ENCODE measurements at places on chromosomes 13 and 19.
A peak's percentile ranks its signal among the peaks of the same experiment; 100 is the strongest.

DNA sequence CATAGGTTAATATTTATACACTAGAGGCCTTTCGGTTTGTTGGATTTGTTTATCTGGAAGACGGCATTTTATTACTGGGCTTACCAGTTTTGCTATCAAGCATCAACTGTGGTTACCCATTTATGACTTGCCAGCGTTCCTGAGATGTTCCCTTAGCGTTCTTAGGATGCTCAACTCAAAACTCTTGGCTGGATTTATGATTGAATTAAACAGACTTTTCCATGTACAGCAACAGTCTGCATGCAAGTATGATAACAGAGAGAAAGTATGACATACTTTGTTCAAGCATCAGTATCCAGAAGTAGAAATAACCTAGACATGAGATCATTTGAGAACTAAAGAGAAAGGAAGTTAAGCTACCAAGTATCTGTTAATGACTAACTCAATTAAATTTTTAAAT, 29.9 kb upstream of the RNF113B start:
- no peak for DNase-seq

DNA sequence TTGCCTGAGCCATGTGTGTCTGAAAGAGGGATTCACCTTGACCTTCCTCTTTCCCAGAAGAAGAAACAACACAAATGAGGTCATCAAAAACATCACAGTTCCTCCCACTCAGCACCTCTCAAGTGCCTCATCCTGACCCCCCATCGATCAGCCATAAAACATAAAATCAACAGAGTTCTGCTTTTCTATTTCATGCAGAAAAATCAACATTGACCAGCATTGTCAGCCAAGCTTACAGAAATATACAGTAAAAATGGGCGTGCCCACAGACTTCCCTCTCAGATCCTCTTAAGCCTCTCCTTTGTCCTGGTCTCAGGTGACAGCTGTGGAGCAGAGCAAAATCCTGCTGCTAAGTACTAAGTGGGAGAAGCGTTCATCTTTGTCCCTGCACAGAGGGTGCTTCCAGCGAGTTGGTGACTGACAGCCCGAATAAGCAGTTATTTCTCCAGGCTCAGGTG, 213.3 kb downstream of the OLFM4 start:
- peak; percentile 94 for DNase-seq

- no peak for DNase-seq
These were observed 34.9 kb downstream of the RXFP2 start for GRCh38 chr13:31774186-31774750.

DNA sequence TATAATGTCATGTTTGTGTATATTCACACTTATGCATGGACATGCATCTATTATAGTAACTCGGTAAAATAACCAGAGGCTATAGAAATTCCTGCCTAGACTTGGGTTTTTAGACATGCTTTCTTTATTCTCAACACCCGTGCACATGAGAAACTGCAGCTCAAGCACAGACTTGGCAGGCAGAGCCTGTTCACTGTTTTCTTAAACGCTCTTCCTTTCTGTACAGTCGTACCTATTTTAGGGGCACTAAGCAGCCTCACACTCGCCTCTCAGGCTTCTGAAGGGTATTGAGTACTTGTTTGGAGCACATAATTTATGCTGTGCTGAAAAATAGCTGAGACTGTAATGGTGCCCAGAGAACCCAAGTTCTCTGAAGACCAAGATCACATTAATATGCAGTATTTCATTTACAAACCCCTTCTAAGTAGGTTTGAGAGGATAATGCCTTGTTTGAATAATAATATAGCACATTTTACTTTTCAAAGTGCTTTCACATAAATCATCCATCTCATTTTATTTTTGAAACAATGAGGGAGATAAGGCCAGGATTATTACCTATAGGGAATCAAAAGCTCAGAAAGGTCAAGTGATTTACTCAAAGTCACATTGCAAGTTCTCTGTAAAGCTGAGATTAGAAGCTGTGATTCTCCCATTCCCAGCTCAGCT, 429.9 kb downstream of the SPRY2 start:
- no peak for DNase-seq

- no peak for DNase-seq
These were observed 35.5 kb upstream of the TMEM255B start for GRCh38 chr13:113723410-113724015.

- DNase-seq, result no peak
These were observed 7.0 kb upstream of the TLE6 start for GRCh38 chr19:2970201-2970835.

- peak; percentile 50 for DNase-seq
These were observed 6.1 kb downstream of the IL4I1 start for GRCh38 chr19:49890349-49891311.

DNA sequence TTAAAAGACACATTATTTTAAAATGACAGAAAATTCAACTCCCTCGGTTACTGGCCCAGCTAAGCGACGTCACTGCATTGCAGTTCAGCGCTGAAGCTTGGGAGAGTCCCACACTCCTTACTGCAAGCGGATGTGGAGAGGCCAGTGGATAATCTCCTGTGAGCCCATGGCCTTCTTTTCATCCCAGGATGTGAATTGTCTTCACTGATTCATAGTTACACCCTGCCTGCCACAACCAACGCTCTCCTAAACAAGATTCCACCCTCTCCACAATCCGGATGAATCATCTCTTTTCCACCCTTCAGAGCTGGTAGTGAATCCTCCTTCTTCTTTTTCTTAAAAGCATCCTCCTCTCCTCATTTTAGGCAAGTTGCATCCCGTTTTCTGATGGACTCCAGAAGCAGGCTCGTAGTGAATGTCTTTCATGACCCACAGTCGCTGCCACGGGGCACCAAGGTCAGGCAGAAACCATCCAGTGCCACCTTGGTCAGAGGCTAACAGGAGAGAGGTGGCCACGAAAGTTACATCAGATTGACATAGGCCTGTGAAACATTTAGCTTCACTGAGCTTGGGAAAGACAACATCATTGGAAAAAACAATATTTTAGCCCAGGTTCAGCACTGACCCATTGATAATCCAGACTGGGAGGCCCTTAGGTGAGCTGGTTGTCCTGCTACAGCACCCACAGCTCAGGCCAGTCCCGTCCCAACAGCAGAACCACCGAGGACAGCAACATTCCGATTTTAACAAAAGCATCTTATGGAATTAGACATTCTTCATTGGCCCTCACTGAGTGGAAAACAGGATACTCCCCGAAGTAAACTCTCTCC, 2.0 kb downstream of the GJB2 start:
- DNase-seq, result no peak

DNA sequence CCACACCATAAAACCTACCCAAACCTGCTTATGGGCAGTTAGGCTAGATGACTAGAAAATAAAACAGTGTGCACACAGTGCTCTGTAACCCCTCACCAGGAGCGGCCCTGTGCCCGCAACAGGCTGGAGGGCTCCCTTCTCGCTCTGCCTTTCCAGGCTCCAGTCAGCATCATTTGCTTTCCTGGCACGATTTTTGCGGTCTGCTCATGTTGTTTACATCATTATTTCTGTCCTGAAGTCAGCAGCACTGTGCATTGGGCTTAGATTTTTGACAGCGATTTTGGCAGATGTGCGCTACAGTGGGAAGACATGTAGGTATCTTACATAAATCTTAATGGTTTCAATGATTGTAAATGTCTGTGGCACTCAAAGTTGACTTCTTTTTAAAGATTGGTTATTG, 344.0 kb downstream of the MTUS2 start:
- DNase-seq, result no peak

DNA sequence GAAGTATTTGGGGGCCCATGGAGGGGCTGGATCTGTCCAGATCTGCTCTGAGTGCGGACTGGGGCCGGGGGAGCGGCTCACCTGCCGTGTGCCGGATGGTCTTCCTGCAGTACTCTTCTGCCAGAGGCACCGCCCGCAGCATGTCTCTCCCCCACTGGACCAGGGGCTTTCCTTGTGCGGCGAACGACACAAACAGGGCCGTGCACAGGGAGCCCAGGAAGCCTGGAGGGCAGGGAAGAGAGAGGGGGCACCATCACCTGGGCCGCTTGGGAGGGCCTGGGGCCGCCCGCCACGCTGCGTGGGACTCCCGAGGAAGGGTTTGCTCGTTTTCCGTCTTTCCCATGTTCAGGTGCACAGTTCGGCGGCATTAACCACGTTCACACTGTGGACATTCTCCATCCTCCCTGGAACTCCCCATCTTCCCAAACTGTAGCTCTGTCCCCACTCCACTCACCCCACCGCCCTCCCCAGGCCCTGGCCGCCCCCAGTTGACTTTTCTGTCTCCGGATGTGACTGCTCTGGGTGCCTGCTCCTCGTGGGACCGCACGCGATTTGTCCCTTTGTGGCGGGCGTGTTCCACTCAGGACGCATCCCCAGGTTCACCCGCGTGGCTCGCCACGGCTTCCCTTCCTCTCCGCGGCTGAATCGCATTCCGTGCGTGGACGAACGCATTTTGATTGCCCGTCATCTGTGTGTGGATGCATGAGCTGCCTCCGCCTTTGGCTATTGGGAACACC, 24.2 kb downstream of the ADPRHL1 start:
- no peak for DNase-seq

- no peak for DNase-seq
These were observed 244.8 kb upstream of the KLHL1 start for GRCh38 chr13:70353096-70353495.

GRCh38 chr13:109747524-109747923, 38.9 kb downstream of the IRS2 start:
- no peak for DNase-seq

DNA sequence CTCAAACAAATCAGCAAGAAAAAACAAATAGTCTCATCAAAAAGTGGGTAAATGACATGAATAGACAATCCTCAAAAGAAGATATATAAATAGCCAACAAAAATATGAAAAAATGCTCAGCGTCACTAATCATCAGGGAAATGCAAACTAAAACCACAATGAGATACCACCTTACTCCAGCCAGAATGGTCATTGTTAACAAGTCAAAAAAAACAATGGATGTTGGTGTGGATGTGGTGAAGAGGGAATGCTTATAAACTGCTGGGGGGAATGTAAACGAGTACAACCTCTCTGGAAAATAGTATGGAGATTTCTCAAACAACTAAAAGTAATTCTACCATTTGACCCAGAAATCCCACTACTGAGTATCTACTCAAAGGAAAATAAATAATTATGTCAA, 239.2 kb upstream of the RFC3 start:
- DNase-seq, result no peak

DNA sequence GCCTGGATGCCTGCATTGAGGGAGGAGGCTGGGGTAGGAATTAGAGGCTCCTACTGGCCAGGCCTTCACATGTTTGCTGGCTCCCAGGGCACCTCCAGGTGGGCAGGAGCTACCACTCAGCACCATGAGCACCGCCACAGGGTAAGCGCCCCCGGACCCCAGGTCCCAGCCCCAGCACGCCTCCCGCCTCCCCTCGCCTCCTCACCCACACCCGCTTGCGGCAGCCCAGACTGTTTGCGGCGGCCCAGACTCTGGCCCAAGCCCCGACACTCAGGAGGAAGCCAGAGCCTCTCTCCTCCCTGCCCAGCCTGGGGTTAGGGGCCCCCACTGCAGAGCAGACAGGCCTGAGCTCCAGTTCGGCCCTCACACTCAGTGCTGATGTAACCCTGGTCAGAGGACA, 652 bp downstream of the EPS8L1 start:
- no peak for DNase-seq

- no peak for DNase-seq
These were observed 116.4 kb downstream of the DCLK1 start for GRCh38 chr13:36014763-36015162.

- DNase-seq, result no peak
These were observed 257.8 kb downstream of the ENOX1 start for GRCh38 chr13:43528992-43529391.

DNA sequence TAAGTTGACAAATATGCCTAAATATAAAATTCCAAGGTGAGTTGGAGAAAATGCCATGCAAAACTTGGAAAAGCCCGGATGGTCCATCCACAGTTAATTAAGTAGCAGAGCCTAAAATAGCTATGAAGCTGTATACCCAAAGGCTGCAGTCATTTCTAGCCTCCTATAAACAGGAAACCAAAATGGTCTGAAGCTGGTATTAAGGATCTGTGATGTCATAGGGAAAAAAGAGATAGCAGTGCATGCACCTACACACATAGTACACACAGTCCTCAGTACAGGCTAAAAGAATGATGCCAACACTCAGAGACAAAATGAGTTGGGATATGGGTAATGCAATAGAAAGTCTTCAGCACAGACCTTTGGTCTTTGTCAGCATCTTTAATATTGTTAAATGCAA, 736.9 kb downstream of the EFNB2 start:
- no peak for DNase-seq

All from NCI-H187 treated with DMSO at 0.1 percent for 48 hours (cell line).